Stimulated activated CD4-positive, alpha-beta T cell treated with anti-CD3 and anti-CD28 coated beads, TNF-alpha, amount 100 ng/mL, for 1 hour (primary cell): ENCODE measurements at places on chromosomes 6 and 20.

- DNase-seq = no peak
Measured at GRCh38 chr20:54110041-54110440, 39.6 kb upstream of the BCAS1 start.

- no peak for DNase-seq
Measured at GRCh38 chr6:31634131-31634530, 13.6 kb downstream of the PRRC2A start.

DNA sequence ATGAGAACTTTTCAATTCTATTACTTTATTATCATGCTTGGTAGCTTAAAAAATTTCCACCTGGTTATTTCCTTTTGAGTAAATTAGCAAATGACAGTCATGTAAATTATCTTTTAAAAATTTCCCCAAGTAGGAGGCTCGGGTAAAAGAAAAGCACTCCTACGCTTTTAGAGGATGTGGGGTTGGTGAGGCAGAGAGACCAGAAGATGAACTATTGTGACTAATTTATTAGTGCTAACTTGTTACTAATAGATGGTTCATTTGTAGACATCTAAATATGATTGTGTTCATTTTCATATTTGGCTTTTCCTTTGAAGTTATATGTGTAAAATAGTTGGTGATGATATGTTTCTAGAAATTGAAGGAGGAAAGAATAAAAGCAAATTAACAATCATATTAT lies 27.0 kb downstream of the ZNF292 start:
- DNase-seq = no peak

- DNase-seq = no peak
Measured at GRCh38 chr20:13295637-13296036, 74.6 kb downstream of the ISM1 start.

- no peak for DNase-seq
Measured at GRCh38 chr6:45965007-45965406, 50.7 kb downstream of the CLIC5 start.
